ENCODE measurements at places on chromosomes 12 and 14.

- no peak for DNase-seq
Observed at GRCh38 chr12:70849265-70849960, 71.1 kb downstream of the PTPRR start.

DNA sequence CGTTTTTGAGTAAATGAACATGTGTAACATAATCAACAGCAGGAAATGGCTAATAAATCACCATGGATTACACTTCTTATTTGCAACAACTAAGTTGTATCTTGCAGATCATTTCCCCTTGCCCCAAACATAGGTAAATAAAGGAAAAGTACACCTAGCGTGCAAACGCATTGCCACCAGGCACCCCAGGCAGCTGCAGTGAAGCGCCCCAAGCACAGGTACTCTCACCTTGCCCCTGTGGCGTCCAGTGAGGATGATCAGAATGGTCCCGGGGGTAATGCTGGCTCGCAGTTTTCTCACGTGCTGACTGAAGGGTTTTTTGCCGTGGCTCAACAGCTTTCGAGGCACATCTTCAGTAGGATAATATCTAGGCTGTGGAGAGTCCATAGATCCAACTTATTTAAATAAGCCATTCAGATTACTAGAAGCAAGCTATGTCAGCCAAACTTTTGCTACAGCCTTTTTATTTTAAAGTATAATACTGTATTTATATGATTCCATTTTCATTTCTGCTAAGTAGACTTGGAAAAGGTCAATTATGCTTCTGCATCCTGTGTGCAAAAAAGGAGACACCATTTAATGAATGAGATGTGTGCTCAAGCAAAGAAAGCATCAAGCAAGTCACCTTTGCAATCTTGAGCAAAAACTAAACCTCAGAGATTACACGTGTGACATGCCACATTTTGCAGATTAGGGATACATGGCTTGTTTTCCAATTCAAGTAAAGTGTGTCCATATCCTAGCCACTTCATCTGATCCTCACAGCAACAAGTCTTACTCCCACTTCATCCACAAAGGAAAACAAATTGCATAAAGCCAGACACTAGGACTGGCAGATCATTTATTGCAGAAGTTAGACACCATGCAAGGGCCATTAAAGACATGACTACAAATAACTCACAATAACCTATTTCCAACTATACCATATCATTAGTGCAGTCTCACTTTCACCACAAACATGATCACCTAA is 2.6 kb downstream of the RPL6 start:
- DNase-seq: no peak

DNA sequence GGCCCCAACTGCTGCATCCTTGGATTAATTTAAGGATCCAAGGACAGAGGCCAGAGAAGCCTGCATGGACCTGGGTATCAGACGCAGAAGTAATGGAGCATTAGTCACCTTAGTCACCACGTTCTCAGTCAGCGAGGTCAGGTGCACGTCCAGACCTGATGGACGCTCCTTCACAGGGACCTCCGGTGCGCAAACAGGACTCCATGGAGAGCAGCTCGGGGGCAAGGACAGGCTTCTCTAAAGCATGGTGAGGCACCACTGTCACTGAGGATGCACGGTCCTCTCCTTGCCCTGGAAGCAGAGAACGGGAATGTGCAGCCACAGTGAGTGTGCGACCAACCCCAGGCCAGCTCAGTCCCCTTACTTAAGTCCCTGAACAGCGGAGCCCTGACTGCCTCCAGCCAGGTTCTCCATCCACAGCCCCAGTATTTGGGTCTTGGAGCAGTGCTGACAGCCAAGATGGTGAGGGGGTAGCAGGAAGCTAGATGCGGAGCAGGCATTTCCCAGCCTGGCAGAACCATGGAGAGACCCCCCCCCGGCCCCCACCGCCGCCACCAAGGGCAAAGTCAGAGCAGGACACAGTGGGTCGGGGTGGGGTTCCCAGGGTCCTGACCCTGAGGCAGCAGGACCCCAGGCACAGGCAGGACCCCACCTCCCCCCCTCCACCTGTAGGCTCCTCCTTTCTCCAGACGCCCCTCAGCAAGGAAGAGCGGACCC is 253.4 kb upstream of the SFSWAP start:
- DNase-seq: no peak

GRCh38 chr12:111664499-111664898 is 21.3 kb downstream of the BRAP start:
- DNase-seq: no peak

DNA sequence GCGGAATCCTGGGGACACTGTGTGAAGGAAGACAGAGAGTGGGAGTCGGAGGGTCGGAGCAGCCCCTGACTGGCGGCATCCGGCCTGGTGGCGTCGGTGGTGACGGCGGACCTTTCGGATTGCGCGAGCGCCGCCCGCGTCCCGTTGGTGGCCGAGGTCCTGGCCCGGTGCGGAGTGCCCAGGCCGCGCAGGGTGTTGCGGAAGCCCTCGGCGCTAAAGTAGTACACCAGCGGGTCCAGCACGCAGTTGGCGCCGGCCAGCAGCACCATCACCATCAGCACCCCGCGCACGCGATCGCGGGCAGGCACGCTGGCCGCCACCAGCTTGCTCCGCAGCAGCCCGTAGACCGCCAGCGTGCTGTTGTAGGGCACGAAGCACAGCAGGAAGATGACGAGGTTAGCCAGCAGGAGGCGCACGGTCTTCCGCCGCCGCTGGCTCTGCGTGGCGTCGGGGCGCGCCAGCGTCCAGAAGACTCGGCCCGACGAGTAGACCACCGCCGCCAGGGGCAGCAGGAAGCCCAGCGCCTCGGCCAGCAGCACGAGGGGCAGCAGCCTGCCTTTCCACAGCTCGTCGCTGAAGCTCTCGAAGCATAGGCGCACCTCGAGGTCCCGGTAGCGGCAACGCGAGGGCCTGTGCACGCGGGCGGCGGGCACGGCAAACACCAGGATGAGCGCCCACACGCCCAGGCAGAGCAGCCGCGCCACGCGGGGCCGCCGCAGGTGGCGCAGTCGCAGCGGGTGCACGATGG is 13.1 kb upstream of the CHD4 start:
- peak; percentile 88 for DNase-seq

DNA sequence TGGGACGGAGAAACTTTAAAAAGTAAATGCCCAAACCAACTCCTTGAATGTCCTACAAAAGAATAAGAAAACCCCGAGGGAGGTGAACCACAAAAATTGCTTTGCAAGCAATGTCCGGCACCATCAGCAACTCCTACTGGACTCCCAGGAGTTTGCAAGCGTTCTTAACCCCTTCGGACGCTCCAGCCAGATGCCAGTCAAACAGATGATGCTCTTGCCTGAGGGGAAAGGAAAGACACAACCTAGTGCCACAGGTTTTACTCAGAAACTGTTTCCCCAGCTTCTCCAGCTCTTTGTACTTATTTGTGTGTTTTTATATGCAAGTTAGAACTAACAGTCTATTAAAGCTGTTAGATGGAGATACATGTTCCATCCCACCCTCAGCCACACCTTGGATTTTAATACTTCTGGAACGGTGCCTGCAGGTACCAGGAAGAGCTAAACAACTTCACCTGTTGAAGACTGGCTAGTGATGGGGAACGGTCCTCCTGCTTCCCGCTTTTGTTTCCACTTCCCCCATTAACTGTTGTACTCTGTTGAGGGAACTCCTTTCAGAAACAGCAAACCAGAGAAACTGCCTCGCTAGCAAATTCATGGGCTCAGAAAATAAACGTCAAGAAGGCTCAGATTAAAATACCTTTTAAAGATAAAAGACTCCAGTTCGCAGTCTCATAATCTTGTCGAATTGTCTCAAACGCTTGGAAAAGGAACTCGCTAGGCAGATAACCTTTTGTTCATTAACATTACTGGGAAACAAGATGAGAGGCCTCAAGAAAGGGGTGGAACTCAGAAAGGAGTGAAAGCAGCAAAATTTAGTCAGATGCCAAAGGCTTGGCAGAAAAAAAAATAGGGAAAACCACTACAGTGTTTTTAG is 1.1 kb upstream of the FERMT2 start:
- peak; percentile 51 for DNase-seq

DNA sequence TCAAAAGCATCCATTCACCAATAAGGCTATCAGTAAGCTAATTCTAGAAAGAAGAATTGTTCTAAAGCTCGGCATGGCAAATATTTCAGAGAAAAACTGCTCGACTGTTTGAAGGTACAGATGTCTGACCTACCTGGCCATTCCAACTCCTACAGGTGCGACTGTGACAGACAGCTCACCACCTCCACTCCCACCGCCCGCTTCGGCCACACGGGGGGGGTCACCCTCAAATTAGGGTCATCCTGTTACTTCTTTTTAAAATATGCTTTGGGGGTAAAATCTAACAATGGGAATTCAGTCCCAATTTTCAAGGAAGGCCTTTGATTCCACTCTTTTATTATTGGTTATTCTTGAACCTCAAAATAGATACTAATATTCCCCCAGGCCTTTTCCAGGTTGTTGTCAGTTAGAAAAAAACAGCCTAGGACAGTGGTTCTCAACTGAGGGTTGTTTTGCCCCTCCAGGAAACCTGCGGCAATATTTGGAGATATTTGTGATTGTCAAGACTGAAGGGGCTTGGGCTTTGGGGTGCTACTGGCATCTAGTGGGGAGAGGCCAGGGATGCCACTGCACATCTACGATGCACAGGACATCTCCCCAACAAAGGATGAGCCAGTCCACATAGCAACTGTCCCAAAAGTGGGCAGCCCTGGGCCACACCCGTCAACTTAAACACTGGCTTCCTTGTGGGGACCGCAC is 81.2 kb downstream of the BCL11B start:
- DNase-seq: no peak

- DNase-seq: no peak
Observed at GRCh38 chr14:97760050-97760449, 962.9 kb downstream of the VRK1 start.

GRCh38 chr14:61471297-61472005 is 150.1 kb downstream of the PRKCH start:
- no peak for DNase-seq

GRCh38 chr14:36070031-36070719 is 106.3 kb downstream of the PTCSC3 start:
- DNase-seq: peak; percentile 79

GRCh38 chr12:53501615-53502181 is 615 bp downstream of the TARBP2 start:
- DNase-seq: no peak

DNA sequence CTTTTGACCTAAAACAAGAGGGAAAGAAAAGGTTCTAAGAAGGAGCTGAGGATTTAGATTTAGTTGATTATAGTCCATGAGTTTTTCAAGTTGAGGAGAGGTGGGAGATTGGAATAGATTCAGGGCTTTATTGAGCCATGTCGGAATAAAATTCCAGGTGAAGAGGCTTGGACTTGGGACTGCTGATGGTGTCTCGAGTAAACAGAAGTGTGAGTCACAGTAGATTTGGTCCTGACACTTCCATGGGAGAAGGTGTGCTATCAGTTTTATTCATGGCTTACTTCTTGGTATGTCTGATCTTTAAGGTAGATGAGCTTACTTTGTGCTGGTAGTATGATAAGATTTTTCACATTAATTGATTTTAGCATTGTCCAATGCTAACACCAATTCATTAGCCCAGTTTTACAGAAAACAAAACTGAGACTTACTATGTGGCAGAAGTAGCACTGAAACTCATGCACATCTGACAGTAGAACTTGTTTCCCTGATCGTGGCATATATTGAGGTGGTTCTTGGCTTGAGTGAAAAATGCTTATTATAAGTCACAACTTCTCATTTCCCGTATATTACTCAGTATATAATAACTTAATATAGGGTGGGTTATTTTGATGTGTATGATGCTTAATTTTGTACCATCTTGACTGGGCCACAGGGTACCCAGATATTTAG is 172.4 kb upstream of the IGF1 start:
- DNase-seq: no peak

- DNase-seq: no peak
Observed at GRCh38 chr12:86134561-86134960, 121.6 kb downstream of the MGAT4C start.

GRCh38 chr12:95701722-95702418 is 88.7 kb downstream of the NTN4 start:
- no peak for DNase-seq

DNA sequence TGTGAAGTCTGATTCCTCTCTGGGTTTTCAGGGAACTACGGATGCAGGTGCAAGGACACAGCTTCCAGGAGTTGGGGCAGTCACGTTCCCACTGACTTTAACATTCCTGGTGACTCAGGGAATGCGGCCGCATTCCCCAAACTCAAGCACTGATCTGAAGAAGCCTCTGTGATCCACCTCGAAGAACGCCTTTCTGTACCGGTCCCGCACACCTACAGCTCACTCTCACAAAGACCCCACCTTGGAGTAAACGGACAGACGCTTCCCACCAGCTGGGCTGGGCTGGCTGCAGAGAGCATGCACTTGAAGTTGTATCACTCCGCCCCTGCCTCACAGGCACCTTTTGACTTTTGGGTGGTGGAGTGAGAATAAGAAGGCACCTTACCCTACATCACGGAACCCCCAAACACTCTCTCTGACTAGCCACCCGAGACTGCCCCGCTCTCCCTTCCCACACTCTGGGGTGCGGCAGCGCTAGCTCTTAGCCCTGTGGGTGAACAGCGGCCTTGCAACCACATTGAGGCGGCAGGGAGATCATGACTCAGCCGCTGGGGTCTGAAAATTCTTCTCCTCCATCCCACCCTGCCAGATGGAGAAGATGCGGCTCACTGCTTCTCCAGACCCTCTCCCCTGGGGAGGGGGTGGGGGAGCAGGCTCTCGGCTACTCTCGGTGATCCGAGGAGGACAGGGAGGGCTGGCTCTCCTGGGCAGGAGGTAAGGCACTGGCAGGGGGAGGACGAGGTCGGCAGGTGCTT is 23.7 kb upstream of the HDAC7 start:
- no peak for DNase-seq

DNA sequence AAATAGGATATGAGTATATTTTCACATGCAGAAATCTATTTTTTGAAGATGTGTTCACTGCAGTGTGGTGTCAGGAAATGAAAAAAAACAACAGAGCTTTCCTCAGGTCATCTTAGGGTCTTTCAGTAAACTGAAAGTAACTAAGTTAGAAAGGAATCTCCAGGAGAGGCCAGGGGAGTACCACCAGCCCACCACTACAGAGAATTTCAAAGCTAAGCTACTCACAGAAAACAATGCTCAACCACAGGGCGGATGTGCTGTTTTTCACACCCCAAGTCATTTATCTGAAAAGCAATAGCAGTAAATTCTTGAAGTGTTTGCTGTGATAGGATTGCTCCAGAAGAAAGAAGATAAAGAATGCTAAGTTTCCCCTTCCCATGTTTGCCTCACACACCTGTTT is 79.0 kb downstream of the IFNG start:
- DNase-seq: no peak

- no peak for DNase-seq
Observed at GRCh38 chr12:56141946-56142784, 10.2 kb upstream of the MYL6B start.

DNA sequence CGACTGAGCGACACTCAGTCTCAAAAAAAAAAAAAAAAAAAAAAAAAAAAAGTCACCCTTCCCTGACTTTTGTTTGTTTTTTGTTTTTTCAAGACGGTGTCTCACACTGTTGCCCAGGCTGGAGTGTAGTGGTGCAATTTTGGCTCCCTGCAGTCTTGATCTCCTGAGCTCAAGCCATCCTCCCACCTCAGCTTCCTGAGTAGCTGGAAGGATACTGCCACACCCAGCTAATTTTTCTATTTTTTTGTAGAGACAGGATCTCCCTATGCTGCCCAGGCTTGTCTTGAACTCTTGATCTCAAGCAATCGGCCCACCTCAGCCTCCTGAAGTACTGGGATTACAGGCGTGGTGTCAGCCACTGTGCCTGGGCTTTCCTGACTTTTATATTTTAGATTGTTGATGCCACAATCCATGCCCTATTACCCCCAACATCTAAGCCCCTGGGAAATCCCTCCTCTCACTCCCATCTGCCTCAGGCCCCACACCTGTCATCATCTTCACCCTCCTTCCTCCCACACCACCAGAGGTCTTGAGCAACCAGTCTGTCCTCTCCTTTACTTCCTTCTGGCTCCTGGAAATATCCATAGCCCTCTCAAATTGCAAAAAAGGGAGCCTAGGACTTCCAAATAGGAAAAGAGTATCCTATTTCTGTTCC is 7.8 kb downstream of the IKZF4 start:
- no peak for DNase-seq

Measured in WTC11 (cell line).